ENCODE measurements at places on chromosomes 7 and 10.
A peak's percentile ranks its signal among the peaks of the same experiment; 100 is the strongest.

DNA sequence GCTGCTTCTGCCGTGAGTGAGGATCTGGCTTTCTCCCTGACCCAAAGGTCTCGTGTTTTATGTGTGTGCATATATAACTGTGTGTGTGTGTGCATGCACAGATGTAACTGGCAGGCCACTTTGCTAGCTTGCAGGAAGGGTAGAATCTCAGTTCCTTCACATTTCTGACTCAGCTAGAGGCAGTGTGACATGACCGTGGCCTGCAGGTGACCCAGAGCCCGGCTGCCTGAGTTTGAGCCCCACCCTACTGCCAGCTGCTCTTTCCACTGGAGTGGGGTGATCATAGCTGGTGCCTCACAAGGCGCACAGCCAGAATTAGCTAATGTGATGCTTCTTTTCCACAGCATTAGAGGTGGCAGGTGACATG lies 9.3 kb upstream of the MYL7 start:
- DNase-seq, result no peak

DNA sequence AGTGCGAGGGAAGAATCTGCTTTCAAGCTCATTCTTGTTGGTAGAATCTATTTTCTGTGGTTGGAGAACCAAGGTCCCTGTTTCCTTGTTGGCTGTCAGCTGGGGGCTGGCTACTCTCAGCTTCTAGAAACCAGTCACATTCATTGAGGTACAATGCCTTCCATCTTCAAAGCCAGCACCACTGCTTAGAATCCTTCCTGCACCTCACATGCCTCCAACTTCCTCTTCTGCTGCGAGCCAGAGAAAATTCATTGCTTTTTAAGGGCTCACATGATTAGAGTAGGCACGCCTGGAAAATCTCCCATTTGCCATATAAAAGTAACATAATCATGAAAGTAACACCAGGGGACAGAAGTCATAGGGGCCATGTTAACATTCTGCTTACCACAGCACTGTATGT lies 28.7 kb downstream of the TES start:
- DNase-seq, result no peak

DNA sequence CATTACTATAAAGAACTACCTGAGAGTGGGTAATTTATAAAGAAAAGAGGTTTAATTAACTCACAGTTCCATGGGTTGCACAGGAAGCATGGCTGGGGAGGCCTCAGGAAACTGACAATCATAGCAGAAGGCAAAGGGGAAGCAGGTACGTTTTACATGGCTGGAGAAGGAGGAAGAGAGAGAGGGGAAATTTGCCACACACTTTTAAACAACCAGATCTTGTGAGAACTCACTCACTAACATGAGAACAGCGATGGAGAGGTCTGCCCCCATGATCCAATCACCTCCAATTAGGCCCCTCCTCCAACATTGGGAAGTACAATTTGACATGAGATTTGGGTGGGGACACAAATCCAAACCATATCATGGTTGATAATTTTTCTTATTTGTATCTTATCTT lies 51.8 kb upstream of the PPP1R9A start:
- no peak for DNase-seq

DNA sequence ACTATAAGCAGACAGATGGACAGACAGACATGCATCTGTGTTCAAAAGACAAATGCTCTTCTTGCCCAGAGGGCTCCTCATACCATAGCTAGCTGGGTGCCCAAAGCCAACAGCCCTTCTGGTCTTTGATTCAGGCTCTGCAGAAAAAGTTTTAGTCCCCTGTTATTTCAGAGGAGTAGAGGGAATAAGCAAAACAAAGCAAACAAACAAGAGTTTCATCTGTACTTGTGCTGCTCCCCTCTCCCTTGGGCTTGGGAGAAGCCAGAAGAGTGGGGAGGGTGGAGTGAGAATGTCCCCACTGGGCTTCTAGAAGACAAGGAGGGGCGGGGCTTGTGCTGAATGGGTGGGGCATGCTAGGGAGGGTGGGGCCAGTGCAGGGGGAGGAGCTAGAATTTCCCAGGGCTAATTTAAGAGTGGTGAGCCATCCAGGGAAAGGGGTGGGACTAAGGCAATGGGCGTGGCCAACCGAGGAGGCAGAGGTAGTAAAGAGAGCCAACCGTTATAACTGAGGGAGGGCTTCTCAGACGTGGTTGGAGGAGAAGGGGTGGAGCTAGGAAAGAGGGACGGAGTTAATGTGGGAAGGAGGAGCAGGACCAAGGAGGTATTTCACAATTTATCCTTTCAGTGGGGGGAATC lies 101.2 kb upstream of the MGMT start:
- DNase-seq, result peak; percentile 28

DNA sequence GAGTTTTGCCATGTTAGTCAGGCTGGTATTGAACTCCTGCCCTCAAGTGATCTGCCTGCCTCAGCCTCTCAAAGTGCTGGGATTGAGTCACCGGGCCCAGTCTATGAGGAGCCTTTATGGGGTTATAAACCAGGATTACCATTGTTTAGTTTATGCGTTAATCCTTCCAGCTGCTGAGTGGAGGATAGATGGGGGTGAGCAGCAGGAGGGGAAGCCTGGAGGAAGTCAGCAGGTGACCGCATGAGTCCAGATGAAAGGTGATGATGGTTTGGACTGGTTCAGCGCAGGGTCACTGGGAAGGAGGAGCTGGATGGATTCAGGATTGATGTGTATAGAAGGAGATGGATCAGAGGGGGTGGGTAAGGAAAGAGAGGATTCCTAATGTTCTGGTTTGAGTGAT lies 197.1 kb downstream of the ADAM12 start:
- no peak for DNase-seq

DNA sequence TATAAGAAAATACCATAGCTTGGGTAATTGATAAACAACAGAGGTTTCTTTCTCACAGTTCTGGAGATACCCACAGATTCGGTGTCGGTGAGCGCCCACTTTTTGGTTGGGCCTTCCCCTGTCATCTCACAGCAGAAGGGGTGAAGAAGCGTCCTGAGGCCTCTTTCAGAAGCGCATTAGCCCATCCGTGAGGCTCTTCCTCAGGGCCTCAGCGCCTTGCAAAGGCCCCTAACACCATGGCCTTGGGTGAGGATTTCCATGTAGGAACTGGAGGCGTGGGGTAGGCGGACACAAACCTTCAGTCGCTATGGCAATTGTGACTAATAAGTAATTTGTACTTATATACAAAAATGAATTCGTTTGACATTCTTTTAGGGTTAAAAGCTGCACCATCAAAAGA lies 316.0 kb downstream of the PTPRN2 start:
- no peak for DNase-seq

- DNase-seq, result no peak
Measured at GRCh38 chr10:69750011-69750373, 51.7 kb upstream of the COL13A1 start.

DNA sequence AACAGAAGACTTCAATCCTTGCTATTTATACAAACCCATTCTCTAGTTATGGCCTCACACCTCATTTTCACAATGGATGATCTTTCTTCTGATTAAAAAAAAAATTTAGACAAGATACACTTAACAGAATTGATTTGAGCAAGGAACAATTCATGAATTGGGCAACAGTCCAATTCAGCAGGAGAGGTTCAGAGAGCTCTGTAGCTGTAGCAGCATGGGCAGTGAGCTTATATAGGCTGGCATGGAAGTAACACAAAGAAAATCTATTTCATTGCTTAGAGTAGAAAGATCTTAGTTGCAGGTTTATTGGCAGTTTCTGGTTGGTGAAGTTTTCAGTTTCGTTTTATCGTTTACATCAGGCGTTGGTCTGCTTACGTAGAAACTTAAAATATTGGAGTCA lies 23.0 kb upstream of the LRGUK start:
- DNase-seq, result no peak

DNA sequence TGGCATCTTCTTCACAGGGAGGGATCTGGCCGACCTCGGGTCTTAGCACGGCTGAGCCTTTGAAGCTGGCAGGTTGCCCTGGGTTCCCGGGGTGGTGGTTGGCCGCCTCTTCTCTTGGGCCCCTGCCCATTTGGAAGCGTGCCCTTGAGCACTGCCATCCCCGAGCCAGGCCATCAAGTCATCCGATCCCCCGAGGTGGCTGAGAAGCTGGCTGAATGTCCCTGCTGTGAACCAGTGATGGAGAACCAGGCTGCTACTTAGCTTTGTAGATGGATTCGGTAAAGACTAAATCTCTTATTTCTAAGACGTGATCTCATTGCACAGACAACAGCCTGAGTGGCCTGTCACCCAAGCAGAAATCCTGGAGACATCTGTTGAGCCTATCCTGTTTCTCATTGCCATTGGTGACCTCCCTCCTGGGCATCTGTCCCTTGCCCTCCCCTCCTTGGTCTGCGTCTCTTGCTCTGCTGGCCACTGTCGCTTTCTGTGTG lies 74.3 kb downstream of the GRK5 start:
- no peak for DNase-seq

DNA sequence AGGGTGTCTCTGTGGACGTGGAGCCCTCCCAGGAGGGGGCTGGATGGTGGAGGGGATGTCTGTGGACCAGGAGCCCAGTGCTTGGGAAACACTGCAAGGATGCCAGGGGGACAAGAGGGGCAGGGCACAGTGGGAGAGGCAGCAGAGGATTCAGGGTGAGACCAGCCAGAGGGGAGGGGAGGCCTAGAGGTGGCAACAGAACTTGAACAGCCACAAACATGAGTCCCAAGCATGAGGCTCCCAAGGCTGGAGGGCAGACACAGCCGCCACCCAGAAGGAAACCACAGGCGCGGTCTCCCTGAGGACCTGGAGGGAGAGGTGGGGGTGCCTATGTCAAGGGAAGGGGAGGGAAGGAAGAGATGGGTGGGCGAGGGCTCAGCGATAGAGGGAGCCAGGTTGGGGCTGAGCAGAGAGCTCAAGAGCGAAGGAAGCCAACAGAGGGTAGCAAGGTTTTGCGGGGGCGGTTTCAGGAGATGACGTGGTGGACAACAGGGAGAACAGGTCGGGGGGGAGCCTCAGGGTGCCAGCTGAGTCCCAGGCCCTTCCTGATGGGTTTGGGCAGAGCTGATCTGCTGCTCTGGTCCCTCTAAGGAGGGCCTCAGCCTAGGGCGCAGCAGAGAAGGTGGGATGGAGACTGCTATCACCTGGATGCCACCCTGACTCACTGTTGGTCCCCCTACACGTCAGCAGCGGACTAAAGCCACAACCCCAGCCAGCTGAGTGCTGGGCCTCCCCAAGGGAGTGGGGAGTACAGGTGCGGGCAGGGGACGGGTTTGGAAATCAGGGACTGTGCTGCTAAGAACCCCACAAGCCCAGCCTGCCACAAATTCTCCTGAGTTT lies 6.7 kb upstream of the PILRA start:
- peak; percentile 38 for DNase-seq

DNA sequence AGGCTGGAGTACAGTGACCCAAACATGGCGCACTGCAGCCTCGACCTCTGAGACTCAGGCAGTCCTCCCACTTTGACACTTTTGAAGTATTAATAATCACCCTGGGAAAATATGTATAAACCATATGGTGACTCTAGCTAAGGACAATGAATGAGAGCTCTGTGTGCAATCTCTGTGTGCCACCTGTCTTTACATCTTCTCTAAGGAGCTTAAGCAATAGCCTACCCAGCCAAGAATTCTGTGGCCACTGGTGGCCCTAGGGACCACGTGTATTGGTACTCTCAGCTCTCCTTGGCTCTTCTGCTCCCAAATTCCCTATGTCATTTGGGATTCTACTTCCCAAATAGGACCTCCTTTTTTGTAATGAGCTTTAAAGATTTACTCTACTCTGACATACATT lies 23.7 kb downstream of the FGF8 start:
- no peak for DNase-seq

DNA sequence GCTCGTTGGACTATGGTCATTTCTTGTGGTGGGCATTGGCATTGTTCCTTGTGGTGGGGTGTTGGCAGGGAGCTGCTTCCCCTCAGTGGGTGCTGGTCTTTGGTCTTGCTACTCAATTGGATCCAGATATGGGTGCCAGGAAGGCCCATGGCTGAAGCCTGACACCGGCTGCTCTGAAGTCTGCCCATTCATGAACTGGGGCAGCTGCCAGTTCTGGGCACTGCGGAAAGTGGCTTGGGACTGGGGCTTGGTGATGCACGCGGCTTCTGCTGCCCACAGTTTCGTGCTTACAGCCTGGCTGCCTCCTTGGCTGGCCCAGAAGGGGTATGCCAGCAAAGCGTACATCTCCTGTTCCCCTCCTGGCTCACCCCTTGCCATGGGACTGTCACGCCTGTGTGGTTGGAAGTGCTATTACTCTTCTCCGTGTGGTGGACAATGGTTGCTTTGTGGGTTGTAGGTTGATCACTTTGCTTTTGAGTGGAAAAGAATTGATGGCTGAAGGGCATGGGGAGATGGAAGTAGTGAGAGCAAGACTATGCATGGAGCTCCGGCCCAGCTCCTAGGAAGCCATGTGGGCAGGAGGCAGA lies 54.7 kb downstream of the ADAMTS14 start:
- no peak for DNase-seq

GRCh38 chr7:22329816-22330524 lies 27.0 kb downstream of the RAPGEF5 start:
- DNase-seq, result no peak

- no peak for DNase-seq
Measured at GRCh38 chr7:112501801-112502503, 21.2 kb downstream of the LSMEM1 start.

DNA sequence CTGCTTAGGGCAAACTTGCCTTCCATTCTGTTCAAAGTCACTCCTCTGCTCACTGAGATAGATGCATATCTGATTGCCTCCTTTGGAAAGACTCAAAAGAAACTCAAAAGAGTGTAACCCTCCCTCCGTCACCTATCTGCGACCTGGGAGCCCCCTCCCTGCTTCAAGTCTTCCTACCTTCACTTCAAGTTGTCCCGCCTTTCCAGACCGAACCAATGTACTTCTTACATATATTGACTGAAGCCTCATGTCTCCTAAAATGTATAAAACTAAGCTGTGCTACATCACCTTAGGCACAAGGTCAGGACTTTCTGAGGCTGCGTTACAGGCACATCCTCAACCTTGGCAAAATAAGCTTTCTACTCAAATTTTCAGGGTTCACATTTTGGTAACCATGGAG lies 77.4 kb upstream of the C1GALT1 start:
- no peak for DNase-seq
